ENCODE measurements at places on chromosomes 2 and 18. TPM values are rescaled to one million over a fixed set of nuclear protein-coding genes. Genes with fewer than 3 reads are reported as not detected.

The C2orf68 gene
- polyA plus RNA-seq: 75.9 TPM

DNA sequence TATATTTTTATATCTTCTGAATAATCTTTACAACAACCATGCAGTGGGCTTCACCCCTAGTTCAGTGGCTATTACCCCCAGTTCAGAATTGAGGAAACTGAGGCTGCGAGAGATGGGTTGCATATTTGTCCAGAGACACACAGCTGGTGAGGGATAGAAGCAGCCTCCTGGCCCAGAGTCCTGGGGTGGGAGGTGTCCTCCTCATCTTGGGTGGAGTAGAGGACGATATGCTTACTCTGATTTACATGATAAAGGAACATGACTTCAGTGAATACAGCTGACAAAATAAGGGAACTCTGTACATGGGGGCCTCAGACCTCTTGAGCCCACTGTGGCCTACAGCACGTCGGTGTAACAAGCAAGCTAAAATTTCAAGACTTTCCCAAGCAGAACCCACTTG, 214.7 kb downstream of the FBXO15 start:
- DNase-seq: no peak

The MEIS1 gene
- 164 TPM for polyA plus RNA-seq

DNA sequence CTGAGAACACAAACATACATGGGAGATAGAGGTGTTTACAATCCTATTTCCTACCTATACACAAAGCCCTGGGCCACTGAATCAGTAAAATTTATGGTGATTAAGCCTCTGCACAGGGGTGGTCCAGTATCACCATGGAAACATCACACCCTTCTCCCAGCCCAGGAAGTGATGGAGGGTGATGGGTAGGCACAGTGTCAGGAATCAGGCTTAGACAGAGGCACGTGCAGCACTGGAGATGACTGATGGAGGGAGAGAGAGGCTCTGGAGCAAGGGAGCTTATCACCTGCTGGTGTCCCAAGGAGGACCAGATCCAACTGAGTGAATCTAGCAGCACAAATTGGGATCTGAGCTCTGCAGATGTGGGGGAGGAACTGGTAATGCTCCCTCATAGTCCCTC, 117.2 kb downstream of the RPIA start:
- DNase-seq: no peak

The PARD6G gene
- polyA plus RNA-seq: 31.3 TPM

DNA sequence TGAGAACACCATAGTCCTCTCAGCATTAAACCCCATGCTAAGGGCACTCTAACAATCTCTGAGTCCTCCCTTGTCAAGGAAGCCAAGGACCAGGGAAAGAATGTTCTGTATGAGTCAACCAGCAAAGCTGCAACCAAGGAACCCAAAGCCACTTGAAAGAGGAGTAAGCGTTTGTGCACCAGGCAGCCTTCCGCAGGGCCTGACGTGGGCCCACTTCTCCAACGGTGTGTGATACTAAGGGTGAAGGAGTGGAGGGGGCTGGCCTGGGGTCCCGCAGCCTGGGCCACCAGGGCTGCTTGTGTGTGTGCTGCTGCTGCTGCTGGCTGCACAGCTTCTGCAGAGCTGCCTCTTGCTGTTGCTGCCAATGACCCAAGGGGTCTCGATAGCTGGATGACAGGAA, 30.1 kb upstream of the GALNT14 start:
- no peak for DNase-seq

DNA sequence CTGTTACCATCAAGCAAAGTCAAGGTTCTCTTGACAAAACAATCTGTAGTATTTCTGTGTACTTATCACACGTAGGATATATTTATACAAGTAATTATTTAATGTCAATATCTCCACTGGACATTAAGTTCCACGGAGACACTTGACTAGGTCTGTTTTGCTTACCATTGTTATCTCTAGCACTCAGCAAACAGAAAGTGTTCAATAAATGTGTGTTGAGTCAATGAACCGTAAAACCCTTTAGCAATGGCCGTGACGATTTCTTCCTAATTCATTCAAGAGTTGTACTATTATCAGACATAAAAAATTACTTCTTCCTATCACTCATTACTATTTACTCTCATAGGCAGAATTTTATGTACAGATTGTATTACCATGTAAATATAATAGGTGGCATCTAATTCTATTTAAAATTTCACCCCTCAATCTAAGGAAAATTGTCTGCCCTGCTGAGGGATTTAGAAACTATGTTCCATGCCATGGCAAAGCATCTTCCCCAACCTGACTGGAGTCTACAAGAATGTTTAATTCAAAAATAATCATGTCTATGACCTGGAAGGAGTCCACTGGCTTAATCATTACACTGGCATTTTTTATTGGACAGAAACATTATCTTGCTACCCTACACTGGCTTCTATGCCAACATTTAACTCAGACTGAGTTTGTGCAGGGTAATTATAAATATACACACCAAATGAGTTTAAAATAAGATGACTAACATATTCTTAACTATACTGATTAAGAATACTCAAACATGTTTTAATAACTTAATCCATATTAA, 301.9 kb downstream of the ZEB2 start:
- DNase-seq: no peak

GRCh38 chr2:236768393-236769140, 198.9 kb downstream of the ACKR3 start:
- DNase-seq: no peak

DNA sequence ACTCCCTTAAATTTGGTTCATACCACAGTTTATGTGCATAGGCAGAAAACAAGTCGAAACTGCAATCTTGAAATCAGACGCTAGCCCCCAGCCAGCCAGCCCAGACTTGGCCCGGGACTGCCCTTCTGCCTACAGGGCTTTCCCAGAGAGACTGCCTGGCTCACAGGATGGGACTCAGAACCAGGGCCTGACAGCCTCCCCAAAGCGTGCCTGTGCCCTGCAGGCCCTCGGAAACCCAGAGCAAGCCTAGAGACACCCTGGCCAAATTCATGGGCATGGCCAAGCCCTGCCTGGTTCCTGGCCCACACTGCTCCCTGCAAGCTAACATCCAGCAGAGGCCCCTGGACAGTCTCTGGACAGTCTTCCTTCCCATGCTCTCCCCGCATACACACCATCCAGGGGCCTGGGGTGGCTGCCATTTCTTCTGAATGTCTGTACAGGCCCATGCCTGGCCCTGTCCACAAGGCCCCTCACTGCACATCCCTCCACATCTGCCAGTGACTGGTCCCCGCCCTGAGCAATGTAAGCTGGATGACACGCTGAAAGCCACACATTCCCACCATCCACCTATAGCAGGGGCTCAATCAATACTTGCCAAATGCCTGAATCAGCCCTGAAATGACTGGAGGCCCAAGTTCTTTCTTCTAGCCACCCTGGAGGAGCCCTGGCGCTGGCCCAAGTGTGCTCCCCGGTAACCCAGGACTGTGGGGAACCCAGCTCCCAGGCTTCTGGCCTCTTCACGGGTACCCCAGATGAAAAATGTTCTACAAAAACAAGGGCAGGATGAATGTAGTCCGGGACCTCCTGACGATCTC, 73.1 kb downstream of the HDAC4 start:
- DNase-seq: no peak

The SLC4A3 gene
- polyA plus RNA-seq: 7.9 TPM
